Suppressor macrophage (primary cell): ENCODE measurements at places on chromosomes 5 and 9.

DNA sequence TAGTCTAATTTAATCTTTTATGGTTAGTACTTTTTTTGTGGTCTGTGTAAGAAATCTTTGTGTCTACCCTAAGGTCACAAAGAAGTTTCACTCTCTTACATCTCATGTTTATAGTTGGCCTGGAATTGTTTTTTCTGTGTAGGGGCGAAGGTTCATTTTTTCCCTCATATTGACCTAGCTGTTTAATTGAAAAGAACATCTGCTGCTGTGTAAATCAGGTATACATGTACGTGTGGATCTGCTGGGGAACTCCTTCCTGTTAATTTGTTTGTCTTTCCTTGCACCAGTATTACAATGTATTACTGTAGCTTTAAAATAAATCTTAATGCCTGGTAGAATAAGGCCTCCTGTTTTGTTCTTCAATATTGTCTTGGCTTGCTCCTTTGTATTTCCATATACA is 37.8 kb downstream of the EXOSC2 start:
- no peak for DNase-seq

- no peak for DNase-seq
Observed at GRCh38 chr9:101849102-101849707, 110.8 kb upstream of the GRIN3A start.

GRCh38 chr5:137845472-137845871 is 22.2 kb upstream of the MYOT start:
- DNase-seq = no peak

GRCh38 chr9:106771608-106772007 is 91.4 kb upstream of the ZNF462 start:
- DNase-seq = no peak

DNA sequence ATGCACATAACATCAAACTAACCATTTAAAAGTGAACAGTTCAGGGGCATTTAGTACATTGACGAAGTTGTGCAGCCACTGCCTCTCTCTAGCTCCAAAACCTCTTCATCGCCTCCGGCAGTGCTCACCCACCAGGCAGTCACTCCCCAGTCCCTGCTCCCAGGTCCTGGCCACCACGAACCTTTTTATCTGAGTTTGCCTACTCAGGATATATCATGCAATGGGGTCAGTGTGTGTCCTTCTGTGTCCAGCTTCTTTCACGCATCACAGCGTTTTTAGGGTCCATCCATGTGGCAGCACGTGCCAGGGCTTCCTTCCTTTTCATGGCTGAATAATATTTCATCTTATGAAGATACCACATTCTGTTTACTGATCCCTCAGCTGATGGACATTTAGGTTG is 4.6 kb downstream of the AHRR start:
- DNase-seq = no peak

DNA sequence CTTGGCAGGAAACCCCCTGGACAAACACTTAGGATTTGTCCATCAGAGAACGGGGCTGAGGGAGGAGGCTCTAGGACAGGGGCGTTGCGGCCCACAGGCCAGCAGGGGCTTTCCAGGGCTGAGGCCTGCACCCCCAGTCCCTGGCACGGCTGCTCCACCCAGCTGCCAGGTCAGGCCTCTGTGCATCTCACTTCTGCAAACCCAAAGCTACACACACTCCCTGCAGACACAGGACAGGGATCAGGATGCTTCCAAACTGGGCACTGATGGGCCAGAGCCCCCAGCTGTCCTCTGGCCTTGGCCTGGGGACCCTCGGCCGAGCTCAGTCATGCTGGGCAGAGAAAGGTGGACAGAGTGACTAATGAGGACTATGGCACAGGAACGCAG is 106.2 kb upstream of the SARDH start:
- peak; percentile 13 for DNase-seq
